CD4-positive, alpha-beta T cell treated with Interleukin-4 for 4 hours (primary cell): ENCODE measurements at places on chromosomes 12 and 14.

DNA sequence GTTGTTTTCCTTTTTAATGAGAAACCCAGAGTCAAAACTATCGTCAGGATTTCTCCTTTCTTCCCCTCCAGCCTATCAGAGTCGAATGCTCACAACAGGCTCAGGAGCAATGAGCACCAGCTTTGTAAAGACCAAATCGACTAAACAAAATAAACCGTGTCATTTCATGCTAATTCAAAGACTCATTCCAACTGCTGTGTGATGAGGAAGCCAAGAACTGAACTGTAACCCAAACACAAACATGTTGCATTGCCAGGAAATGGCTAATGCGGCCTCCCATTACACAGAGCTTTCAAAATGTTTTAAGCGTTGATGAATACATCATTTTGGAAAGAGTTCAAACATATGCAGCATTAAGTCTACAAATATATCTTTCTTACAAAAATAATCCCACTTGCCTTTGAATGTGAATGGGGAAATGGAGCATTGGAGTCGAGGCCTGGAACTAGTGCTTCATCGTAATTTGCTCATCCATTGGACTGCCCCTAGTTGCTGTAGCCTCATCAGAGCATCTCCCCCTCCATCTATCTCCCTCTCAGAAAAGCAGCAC, 349.5 kb downstream of the GXYLT1 start:
- DNase-seq = no peak

DNA sequence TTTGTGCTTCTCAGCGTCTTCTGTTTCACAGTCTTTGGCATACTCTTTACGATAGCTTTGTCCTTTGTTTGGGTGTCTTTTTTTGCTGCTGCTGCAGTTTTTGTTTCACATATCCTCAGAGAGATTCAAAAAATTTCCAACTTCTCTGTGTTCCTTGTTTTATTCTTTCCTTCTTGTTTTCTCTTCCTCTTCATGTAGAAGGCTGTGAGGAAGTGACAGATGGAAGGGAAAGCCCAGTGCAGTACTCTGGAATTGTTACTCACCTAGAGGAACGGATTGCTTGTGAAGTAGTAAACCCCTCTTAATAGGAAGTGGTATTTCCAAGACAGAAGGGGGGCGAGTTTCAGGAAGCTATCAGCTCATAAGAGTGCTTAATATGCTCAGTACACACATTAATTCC, 1.7 kb downstream of the CREBL2 start:
- peak; percentile 46 for DNase-seq

DNA sequence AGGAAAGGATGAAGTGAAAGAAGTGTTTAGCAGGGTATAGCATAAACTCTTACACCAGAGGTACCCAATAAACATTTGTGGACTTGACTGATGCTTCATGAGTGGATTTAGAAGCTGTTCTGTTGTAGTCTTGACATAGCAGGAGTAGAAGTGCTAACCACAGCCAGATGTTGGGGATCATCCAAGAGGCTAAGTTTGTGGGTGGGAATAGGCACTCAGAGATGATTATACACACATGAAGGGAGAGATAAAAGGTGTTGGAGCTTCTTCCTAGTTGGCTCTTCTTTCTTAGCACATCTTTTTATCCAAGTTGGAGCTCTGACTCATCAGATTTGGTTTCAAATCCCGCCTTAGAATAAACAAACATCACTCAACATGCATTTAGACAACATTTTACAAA, 166.7 kb upstream of the E2F7 start:
- no peak for DNase-seq

GRCh38 chr12:101173197-101173749, 36.8 kb downstream of the SLC5A8 start:
- DNase-seq = no peak

- DNase-seq = peak; percentile 21
Measured at GRCh38 chr12:109544955-109545531, 28.3 kb downstream of the MMAB start.

- peak; percentile 56 for DNase-seq
Measured at GRCh38 chr12:121494093-121494787, 86.6 kb downstream of the KDM2B start.

DNA sequence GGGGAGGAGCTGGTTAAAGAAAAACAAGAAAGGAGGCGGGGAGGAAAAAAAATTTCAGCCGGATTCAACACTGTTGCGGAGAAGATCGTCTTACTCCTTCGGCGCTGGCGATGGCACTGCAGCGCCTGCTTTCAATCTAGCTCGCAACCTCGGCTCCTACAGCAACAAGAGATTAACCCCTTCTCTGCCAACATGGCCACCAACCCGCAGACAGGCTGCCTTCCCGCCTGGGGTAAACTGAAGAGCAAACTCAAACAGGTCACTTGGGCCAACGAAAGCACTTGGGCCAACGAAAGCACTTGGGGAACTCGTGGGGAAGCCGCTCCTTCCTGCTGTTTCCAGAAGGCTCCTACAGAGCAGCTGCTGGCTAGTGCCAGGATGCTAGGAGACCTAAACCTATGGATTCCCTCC, 73.7 kb downstream of the CIT start:
- DNase-seq = no peak

- DNase-seq = no peak
Measured at GRCh38 chr12:104702565-104703139, 245.9 kb downstream of the CHST11 start.

DNA sequence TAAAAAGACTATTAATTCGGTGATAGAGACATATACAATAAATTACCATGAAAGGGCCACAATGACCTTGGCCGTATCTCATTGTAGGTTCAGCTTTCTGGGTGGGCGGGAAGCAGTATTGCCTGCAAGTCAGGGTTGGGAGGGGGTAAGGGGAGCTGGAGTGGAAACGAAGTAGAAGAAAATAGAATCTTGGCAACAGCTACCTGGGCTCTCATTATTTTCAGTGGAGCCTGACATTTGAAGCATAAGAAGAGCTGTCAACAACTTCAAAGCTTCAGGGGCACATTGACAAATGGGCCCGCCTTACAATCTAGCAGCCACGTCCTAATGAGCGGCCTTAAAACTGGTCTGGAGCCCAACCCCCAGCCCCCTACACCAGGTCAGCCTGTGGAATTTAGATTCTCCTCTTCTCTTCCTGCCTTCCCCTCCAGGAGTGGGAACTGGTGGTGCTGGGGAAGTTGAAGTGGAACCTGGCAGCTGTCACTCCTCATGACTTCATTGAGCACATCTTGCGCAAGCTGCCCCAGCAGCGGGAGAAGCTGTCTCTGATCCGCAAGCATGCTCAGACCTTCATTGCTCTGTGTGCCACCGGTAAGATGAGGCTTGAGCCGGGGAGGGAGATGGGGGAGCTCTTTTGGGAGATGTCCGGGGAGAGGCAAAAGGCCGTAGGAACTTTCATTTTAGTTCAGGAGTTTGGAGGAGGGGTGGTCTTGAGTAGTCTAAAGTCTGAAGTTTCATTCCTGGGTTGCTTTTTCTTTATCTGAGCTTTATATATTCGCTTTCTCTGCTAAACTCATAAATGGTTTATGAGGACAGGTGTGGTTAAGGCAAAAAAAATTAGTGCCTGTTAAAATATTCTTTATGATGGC, 5.0 kb downstream of the CCND2 start:
- DNase-seq = no peak

GRCh38 chr14:96098309-96098998, 59.3 kb downstream of the C14orf132 start:
- DNase-seq = no peak

DNA sequence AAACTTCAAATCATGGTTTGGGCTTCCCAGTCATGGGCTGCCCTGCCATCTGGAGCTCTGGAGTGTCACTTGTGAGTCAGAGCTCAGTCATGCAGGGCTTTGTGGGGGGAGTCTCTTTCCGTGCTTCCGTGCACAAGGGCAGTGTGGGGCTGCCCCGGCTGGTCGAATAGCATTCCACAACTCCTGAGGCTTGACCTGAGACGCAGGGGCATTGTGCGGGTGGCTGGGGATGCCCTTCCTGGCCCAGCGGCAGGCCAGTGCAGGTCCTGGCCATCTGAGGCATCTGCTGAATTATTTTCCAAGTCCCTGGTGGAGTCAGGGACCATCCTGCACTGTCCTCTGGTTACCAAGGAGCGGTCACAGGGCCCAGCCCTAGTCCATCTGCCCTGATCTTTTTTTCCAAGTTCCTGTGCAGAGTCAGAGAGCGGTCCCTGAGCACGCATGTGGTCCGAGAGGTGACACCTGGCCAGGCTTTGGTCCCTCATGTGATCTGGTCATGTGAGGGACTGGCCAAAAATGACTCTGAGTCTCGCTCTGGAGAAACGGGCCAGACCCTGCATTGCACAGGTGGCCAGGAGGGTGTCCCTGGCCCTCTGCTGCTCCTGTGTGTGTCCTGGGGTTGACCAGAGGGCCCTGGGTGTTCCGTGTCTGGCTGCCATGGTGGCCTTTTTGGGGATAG, 167.0 kb upstream of the ALG10B start:
- DNase-seq = no peak

DNA sequence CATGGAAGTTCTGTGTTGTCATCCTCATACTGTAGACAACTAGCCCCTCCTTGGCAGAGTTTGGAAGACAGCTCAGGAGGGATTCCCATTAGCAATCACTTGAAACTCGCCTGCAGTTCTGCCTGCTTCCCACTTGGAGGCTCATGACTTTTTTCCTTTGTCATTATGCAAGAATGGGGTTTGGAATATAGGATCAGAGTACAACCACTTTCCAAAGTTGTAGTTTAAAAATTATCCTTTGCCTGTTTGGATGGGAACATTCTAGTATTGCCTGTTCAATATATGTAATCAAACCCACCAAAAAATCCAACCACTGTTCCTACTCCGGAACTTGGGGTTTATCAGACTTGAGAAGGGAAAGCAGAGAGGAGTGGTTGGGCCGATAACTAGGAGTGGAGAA, 2.1 kb upstream of the GPD1 start:
- no peak for DNase-seq

- DNase-seq = no peak
Measured at GRCh38 chr12:18794000-18794399, 56.1 kb downstream of the CAPZA3 start.

- no peak for DNase-seq
Measured at GRCh38 chr14:45947830-45948229, 694.8 kb upstream of the MIS18BP1 start.

GRCh38 chr14:22664261-22664660, 20.1 kb upstream of the OR6J1 start:
- no peak for DNase-seq

- peak; percentile 61 for DNase-seq
Measured at GRCh38 chr14:54893151-54893760, 9.4 kb downstream of the GCH1 start.

DNA sequence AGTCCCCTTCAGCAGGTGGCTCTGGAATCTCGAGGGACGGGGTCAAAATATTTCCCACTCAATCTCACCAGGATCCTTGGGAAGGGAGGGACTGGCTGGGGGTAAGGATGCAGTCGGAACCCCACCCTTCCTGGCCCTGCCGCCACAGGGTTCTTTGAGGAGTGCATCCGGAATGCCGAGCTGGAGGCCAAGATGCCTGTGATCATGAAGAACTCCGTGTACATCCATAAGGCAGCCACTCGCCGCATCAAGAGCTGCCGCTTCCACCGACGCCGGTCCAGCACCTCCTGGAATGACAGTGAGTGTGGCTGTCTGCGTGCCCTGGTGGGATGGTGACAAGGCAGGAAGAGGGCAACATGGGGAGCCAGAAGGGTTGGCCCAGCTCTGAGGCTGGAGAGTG, 43.1 kb downstream of the PLEKHD1 start:
- DNase-seq = no peak

DNA sequence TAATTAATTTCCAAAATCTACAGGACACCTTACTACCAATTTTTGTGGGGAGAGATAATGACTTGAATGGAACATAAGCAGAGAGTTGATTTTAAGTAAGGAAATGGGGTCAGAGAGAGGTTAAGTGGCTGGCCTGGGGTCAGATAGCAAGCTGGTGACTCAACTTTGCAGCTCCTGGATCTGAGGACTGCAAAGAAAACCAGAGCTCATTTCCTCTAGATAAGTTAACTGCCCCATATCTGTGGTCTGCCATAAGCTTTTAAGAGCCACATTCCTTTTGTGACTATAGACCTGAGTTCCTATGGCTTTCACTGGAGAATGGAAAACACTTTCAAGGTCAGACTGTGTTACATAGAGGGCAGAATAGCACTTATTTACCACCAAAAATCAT, 201.2 kb upstream of the PRICKLE1 start:
- DNase-seq = no peak

DNA sequence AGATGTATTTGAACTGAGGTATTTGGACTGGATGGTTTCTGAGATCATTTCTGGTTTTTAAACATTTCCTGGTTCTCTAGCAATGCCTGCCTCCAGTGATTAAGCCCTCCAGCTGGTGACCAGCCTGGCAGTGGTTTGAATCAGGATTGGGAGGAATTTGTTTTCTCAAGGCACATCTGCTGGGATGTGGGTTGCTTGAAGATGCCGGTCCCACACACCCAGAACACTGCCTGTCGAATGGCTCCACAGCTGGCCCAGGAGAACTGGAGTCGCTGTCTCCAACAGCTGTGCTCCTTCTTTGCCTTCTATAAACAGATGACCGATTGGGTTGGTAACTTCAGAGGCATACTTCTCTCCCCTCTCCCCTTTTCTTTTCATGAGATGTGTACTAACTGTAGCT, 258.0 kb upstream of the DDHD1 start:
- DNase-seq = no peak

GRCh38 chr12:109932878-109933503, 32.9 kb downstream of the TCHP start:
- DNase-seq = no peak

- DNase-seq = peak; percentile 44
Measured at GRCh38 chr14:70821584-70822529, 12.5 kb upstream of the MAP3K9 start.

- DNase-seq = no peak
Measured at GRCh38 chr14:90535556-90536090, 138.8 kb downstream of the CALM1 start.
